ENCODE measurements at places on chromosomes 13 and 19.

DNA sequence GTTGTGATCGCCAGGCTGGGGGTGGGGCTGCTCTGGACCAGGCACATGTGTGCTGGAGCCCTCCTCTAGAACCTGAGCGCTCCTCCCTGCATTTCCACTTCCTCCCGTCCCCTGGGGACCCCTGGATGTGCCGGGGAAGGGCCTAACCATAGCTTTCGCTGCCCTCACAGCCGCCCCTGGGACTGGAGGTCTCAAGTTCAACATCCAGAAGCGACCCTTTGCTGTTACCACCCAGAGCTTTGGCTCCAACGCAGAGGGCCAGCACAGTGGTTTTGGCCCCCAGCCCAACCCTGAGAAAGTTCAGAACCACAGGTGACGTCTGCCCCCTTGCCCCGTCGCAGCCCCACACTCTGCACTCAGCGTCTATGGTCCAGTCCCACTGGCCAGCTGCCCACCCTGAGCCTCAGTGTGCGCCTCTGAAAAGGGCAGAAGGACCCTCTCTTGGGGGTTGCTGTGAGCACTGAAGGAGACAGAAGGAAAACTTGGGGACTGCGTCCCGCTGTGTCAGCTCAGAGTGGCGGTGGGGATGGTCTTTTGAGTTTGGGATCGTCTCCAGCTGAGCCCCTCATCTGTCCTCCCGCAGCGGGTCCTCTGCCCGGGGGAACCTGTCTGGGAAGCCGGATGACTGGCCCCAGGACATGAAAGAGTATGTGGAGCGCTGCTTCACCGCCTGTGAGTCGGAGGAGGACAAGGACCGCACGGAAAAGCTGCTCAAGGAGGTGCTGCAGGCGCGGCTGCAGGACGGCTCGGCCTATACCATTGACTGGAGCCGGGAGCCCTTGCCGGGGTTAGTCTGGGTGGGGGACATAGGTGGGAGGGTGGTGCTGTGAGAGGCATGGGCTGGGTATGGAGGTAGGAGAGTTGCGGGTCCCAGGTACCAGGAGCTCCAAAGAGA, 6.0 kb downstream of the LENG8 start:
- DNase-seq = no peak

GRCh38 chr13:34749046-34749445, 193.0 kb upstream of the NBEA start:
- no peak for DNase-seq

DNA sequence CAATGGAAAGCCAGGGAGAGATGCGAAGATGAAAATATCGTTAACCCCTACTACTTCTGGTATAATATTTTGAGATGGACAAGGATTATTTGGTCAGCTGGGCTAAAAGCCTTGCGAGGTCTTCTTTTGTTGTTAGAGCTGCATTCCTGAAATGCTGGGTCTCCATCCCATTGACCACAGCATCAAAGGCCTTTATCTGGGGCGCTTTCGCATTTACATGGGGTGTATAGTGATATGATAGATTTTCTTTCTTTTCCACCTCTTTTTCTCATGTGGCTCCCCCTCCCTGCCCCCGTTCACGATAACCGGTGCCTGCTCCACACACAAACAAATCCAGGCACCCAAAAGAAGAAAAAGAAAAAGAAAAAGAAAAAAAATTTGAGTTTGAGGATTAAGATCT, 77.5 kb downstream of the ZNF536 start:
- no peak for DNase-seq

DNA sequence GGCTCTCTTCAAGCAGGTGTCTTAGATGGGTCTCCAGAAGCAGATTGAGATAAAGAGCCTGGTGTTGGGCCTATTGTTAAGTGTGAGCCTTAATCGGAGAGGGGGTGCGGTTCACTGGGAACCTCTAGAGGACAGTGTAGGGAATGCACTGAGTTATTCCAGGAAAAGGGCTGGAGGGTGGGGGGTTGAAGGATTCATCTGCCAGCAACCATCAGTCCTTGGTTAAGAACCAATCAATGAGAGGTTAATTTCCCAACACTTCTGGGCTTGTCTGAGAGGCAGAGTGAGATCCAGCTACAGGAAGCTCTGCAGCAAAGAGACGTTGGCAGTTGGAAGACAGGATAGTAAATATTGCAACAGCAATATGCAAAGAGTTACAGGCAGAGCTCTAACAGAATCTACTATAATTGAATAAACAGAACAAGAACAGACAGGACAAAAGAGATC, 28.7 kb downstream of the CYP4F2 start:
- no peak for DNase-seq

- no peak for DNase-seq
These were observed 483.2 kb downstream of the DIAPH3 start for GRCh38 chr13:59680429-59681024.
